NCI-H82 (cell line): ENCODE measurements at places on chromosomes 6 and 20.

DNA sequence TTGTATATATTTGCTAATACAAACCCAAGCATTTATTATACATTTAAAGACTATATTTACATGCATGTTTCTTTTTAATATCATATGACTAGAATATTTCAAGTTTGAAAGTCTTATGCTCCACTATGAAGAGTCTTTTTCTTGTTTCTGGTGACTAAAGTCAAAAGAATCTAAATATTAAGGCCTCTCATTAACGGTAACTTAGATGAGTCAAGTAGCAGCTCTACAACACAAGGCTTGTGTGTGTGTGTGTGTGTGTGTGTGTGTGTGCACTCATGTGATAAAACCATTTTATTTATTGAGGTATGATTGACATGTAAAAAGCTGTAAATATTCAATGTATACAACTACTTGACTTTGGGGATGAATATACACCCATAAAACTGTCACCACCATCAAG is 275.6 kb downstream of the TFAP2B start:
- no peak for DNase-seq

- DNase-seq, result no peak
Observed at GRCh38 chr6:149347067-149347466, 29.6 kb downstream of the TAB2 start.

DNA sequence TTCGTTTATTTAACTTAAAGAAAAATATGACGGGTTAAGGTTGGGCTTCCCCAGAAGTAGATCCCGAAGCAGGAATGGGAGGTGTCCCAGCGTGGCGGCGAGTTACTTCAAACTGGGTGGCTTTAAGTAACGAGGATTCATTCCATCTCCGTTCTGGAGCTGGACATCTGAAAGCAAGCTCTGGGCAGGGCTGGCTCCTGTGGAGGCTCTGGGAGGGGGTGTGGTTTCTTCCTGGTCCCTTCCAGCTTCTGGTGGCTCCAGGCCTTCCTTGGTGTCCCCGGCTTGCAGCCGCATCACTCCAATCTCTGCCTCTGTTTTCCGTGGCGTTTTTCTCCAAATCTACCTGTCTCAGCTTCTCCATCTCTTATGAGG is 47.3 kb upstream of the BHLHE23 start:
- DNase-seq, result no peak

GRCh38 chr6:88663801-88664200 is 299.6 kb downstream of the RNGTT start:
- DNase-seq, result no peak

DNA sequence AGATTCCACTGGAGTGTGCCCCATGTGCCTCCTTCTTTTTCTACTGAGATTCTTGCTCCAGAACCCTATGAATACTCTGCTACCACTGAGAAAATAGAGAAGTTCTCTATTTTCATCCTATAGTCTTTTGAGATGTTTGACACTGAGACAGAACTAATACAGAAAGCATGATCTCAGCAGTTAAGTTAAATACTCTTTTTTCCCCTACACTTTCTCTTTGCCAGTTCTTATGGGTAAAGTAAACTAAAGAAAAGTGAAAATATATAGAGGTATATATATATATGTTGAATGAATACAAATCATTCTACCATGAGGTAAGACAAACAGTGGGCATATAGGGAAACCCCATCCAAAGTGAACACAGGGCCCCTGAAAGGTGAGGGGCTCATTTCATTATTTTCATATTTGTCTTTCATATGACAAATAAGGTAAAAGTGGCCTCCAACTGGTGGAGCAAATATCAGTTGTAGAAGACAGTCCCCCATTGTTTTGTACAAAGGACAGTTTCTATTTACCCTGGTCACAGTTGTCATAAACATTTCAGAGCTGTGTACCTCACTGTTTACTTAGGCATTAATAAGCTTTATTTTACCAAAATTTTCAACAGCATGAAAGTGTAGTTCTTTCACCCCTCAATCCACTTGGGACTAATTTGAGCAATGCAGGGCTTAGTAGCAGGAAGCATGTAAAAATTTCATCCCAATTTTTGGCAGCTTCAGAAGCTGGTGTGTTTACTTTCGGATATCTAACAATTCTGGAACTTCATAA is 188.3 kb upstream of the MARCKS start:
- no peak for DNase-seq

DNA sequence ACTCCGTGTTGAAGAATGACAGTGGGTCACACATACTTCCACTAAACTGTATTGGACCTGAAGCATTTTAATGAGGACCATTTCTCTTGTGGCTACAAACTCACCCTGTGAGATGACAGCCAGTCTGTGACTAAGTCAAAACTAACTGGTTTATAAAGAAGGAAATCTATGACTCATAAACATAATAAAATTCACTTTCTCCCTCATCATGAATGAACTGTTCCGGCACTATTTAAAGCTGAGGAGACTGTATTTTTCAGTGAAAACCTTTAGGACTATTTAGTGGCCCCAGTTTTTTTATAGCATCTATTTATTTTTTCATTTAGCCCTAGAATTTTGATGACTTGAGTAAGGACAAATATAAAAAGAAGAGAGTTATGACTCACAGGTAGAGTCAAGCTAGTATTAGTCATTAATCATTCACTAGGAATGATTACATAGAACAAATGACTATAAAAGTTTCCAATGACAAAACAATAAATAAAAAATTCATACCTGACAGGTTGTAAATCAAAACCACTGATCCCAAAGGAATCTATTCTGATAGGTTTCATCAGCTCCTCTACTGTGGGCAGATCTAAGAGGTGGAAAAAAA is 34.2 kb downstream of the CEP162 start:
- DNase-seq, result no peak

DNA sequence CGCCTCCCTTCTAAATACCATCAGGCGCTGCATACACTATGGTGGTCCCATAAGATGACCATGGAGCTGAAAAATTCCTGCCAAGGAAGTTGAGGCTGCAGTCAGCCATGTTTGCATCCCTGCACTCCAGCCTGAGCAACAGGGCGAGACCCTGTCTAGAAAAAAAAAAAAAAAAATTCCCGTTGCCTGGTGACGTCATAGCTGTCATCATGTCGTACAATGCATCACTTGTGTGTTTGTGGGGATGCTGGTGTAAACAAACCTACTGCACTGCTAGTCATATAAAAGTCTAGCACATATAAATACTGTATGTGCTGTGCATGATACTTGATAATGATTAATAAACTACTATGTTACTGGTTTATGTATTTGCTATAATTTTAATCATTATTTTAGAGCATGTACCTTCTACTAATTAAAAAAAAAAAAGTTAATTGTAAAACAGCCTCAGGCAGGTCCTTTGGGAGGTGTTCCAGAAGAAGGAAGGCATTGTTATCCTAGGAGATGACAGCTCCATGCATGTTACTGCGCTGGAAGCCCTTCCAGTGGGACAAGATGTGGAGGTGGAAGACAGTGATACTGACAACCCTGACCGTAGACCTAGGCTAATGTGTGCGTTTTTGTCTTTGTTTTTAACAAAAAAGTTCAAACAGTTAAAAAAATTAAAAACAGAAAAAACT is 132.6 kb downstream of the BANF2 start:
- no peak for DNase-seq

GRCh38 chr6:104321301-104321700 is 538.4 kb downstream of the HACE1 start:
- no peak for DNase-seq
